DMS79 treated with DMSO at 0.1 percent for 48 hours (cell line): ENCODE measurements at places on chromosomes 3 and 15.

GRCh38 chr15:97522347-97522746 lies 438.2 kb upstream of the ARRDC4 start:
- DNase-seq: no peak

DNA sequence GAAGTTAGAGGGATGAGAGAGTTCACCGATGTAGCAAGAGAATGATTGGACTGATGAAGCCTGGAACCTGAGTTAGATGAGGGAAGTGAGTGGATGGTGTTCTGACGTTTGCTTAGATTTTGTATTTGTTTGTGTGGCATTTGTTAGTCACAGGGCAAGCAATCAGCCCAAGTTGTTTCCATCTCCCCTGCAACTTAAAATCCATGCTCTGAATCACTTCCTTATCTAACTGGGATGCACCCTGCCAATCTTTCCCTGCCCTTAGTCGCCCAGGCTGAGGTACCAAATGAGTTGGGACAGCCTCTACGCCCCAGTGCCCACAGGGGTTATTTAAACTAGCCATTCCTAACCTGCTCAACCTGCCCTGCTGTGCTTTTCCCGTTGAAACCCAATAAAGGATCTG lies 12.6 kb downstream of the PAQR5 start:
- no peak for DNase-seq

DNA sequence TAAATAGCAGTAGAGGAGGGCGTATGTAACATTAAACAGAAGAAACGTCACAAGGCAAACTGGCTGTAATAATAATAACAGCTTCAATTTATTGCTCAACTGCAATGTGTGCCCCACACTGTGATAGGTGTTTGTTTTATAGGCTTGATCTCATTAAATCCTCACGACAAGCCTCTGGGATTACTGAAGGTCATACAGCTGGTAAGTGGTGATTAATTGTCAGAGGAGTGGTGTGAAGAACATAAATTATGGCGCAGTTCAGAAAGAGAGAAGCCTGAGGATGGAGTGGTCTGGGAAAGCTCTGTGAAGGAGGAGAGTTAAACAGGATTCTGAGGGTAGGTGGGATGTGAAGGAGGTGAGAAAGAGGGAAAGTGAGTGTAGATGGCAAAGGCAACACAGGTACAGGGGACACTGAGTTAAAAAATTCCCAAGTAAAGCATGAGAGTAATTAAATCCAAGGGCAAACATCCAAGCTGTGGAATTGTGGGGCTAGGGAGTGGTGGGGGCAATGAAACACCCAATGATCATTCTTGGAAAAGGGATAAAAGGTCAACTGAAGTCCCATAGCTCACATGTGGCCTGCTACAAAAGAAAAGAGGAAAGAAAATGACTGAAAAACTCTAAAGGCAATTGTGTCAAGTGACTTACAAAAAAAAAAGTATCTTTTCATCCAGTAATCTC lies 16.5 kb upstream of the GLCE start:
- DNase-seq: no peak

DNA sequence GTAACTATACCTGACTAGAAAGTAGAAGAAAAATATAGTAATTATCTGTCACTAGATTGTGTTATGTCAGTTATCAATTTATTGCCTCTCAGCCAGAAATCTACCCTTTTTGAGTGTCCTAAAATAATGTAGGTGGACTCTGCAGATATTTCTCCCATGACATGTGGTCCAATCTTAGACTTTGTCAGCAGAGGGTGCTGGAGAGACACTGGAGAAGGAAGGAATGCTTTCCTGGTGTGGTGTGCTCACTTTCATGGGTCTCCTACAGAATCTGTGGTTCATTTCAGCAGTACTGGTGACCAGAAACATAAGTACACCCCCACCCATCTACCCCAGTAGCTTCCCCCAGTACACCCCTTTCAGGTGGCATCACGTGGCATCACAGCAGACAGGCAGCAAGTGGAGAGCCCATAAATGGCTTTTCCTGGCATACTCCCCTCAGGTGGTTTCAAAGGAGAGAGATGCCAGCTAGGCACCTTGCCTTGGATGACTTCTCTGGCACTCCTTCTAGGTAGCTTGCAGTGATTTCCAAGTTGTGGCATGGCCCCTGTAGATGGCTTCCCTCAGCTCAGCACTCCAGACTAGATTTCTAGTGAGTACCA lies 114.7 kb downstream of the GADL1 start:
- no peak for DNase-seq

DNA sequence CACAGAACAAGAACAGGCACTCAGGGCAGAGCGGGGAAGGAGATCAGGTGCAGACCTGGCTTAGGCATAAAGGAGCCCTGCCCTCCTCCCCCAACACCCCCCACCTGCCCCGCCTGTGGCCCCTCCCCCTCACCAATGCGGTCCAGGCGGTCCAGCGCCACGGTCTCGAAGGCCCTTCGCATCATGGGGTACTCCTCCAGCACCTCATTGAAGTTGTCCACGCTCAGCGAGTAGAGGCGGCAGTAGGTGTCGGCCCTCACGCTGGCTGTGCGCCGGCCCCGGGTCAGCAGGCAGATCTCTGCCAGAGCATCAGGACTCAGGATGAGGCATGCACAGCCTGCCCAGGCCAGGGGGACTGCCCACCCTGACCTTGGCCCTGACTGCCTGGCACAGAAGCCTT lies 44.8 kb downstream of the HCN4 start:
- DNase-seq: no peak

DNA sequence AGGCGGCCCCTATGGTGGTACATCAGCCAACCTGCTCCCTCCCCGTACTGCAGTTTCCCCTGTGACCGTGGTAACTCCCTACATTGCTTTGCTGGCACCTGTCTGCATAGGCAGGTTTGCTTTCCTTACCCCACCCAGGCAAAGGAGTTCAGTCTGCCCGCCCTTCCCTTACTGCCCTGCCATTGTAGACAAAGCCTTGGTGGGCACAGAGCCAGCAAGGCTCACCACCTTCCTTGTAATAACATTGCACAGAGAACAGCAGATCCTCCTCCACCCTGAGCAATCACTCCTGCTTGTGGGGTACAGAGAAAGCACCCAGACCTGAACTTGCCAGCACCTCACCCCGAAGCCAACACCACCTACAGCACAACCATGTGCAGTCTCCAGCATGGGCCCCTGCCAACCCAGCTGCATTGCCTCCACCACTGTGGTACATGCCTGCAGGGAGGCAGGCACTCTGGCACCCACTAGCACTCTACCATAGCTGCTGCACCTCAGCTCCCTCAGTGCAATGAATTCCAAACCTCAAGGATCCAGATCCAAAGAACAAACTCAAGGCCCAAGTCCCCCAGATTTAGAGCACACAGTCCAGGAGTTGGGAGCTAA lies 192.7 kb upstream of the KCNMB2 start:
- no peak for DNase-seq

DNA sequence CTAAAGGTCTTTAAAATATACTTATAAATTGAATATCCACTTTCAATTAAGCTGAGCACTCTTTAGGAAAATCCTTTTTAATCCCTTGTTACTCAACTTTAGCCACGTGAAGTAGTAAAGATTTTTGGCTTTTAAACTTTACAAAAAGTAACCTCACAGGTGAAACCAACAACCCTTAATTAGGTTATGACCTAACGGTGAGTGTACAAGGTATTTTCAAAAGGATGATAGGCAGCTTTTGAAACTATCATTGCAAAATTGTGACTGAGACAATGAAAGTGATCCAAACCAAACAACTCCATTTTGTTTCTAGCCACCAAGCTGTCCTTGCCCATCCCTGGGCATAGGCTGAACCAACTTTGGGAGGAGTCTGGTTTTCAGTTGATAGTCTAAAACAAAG lies 940.2 kb downstream of the OTOL1 start:
- DNase-seq: no peak

DNA sequence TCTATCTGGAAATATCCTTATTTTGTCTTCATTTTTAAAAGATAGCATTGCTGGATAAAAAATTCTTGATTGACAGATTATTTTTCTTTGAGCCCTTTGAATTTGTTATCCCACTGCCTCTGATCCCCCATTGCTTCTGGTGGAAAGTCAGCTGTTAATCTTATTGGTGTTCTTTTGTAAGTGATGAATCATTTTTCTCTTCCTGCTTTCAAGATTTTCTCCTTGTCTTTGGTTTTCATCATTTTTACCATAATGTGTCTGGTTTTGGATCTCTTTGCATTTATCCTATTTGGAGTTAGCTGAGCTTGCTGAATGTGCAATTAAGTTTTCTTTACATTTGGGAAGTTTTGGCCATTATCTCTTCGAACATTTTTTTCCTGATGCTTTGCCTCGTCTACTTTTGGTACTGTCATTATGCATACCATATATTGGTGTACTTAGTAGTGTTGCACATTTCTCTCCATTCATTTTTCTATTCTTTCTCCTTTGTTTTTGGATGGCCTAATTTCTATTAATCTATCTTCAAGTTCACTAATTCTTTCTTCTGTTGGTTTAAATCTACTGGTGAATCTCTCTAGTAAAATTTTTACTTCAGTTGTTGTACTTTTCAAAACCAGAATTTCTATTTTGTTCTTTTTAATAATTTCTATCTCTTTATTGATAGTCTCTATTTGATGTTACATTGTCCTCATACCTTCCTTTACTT lies 440.0 kb upstream of the PROK2 start:
- DNase-seq: no peak
